ENCODE measurements at places on chromosomes 12 and 14.

- DNase-seq, result peak; percentile 77
These were observed 9.9 kb downstream of the UBC start for GRCh38 chr12:124904306-124905098.

DNA sequence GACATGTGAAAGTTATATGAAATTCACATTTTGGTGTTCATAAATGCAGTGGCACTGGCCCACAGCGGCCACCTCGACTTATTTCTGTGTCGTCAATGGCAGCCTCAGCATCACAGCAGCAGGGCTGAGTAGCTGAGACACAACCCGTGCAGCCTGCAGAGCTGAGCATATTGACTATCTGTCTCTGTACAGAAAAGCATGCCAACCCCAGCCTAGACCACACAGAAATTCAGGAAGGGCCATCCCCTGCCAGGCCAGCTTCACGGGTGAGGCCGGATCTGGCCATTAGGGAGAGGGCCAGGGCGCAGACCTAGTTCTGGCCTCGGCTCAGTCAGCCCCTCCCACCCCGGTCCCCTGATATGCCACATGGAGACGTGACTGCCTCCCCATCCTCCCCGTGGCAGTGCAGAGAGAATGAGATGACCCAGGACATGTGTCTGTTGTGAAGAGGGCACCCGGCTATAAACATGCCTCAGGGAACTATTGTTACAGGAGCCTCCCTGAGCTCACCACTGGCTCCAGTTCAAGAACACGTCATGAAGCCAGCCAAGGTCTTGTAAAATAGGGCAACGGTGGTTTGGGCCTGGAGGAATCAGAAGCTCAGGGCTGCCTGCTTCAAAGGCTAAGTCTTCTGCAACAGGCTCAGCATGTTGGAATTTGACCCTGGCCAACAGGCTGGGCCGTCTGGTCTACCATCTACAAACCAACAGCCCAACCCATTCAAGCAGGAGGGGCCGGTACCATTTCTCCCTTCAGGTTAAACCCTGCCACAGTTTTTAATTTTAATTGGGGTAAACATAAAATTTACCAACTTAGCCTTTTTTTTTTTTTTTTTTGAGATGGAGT, 25.5 kb downstream of the SCARB1 start:
- DNase-seq, result peak; percentile 81

GRCh38 chr12:21910657-21911056, 30.6 kb downstream of the ABCC9 start:
- DNase-seq, result no peak

GRCh38 chr12:52924764-52925716, 20.2 kb upstream of the KRT8 start:
- no peak for DNase-seq

Measured in putamen (tissue), 1 donor.